ENCODE measurements at places on chromosomes 13 and 19.

GRCh38 chr13:43664700-43665191 lies 122.0 kb downstream of the ENOX1 start:
- no peak for DNase-seq

DNA sequence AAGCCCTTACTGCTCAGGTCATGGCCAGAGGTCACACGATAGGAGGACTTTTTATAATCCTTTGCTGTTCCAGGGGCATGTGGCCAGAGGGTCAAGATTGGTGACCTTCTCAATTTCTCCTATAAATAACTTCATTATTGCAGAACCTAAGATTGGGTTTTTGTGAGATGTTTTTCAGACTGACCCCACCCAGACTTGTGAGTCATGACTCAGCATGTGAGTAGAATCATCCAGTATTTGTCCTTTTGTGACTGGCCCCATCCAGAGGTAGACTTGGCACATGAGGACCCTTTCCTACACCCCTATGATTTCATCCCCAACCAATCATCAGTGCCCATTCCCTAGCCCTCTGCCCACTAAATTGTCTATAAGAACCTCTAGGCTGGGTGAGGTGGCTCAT lies 84.5 kb upstream of the ABCC4 start:
- DNase-seq = no peak

- no peak for DNase-seq
Measured at GRCh38 chr19:7393939-7394730, 45.4 kb downstream of the ARHGEF18 start.

DNA sequence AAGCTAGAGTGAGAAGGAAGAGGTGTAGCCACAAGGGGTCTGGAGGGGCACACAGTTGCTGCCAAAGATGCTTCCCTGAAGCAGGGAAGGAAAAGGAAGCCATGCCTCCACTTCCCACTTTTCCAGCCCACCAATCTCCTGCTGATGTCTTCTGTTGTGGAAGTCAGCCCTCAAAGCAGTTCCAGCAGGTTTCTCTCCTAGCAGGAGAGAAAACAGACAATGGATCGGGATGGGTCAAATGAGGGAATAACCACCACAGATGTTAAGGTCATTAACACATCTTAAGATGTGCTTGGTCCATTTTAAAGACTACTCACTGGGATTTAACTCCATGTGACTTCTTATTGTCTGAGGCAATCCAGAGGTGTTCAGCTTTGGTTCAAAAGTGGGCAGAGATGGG lies 284.1 kb upstream of the SOX21 start:
- no peak for DNase-seq

DNA sequence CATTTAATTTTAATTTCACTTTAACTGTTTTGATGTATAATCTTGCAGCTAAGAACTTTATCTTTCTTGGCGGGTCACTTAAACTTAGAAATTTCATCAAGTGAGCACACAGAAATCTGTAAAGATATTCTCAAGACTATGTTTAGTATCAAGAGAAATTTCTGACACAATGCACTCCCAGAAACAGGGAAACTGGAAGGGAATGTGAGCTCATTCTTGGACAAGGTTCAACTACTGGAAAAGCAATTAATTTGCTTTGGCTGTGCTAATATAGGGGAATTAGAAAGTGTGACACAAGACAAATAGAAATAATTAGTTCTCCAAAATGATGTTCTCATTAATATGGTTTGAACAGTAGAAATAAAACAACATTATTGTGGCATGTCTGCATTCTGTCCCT lies 402.3 kb downstream of the DACH1 start:
- DNase-seq = no peak

DNA sequence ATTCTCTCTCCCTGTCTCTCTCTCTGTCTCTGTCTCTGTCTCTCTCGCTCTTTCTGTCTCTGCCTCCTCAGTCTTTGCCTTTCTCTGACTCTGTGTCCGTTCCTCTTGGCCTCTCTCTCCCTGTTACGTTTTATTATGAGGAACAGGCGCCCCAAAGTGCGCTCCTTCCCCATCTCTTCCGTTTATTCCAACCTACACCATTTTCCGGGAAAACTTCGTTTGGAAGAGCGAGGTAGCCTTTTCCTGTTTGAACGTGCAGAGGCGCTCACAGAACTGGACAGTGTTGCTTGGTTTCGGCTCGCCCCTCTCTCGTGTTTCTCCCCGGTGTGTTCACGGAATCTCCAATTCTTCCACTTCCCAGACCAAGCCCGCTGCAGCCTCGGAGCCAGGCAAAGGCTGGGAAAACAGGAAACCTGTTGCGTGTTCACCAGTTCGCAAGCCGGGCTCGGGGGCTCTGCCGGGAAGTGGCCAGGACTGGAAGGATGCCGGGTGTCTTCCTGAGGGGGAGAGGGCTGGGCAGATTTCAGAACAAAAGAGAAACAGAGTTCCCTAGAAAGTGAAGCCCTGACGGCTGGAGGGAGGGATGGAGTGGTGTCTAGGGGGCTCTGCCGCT lies 605 bp downstream of the TMEM255B start:
- DNase-seq = no peak

DNA sequence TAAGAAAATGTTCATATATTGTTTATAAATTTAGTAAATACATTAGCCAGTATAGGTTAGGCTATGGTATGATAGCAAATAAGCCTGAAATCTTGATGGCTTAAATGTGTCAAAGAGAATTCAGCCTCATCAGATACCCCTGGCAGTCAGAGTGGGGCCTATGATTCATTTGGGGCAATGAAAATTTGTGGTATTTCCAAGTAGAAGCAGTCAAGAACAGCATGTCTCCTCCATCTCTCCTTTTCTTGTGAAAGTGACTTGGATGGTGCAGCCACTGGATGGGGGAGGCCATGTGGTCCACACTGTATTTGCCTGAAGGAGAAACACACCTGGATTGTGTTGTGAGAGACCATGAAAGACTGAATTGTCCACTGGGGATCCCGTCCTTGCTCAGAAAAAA lies 82.7 kb downstream of the DLEU7 start:
- DNase-seq = no peak

- no peak for DNase-seq
Measured at GRCh38 chr13:98500963-98501421, 75.9 kb downstream of the STK24 start.

DNA sequence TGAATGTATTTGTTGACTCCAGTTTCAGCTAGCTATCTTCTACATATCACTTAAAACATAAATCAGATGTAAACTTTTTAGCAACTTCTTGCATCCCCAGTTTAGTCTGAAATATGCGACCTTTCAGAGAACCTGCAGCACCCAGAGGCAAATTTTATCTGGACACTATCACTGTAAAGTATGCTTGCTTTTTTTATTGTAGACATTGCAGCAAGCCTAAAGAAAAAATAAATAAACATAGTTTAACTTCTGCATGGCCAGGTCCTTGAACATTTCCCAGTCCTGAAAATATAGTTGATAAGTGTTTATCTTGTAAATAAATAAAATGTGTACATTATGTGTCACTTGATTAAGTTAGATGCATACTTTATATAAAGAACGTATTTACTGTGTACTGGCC lies 1829.4 kb downstream of the PCDH9 start:
- no peak for DNase-seq

DNA sequence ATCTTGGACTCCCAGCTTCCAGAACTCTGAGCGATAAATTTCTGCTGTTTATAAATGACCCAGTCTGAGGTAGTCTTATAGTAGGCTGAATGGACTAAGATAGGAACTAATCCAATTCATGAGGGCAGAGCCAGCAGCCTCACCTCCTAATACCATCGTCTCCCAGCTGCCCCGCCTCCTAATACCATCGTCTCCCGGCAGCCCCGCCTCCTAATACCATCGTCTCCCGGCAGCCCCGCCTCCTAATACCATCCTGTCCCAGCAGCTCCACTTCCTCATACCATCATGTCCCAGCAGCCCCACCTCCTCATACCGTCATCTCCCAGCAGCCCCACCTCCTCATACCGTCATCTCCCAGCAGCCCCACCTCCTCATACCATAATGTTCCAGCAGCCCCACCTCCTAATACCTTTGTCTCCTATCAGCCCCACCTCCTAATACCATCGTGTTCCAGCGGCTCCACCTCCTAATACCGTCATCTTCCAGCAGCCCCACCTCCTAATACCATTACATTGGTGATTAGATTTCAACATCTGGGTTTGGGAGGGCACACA lies 2.4 kb upstream of the ARGLU1 start:
- peak; percentile 41 for DNase-seq

GRCh38 chr19:58466089-58466759 lies 656 bp upstream of the ZNF324 start:
- no peak for DNase-seq

DNA sequence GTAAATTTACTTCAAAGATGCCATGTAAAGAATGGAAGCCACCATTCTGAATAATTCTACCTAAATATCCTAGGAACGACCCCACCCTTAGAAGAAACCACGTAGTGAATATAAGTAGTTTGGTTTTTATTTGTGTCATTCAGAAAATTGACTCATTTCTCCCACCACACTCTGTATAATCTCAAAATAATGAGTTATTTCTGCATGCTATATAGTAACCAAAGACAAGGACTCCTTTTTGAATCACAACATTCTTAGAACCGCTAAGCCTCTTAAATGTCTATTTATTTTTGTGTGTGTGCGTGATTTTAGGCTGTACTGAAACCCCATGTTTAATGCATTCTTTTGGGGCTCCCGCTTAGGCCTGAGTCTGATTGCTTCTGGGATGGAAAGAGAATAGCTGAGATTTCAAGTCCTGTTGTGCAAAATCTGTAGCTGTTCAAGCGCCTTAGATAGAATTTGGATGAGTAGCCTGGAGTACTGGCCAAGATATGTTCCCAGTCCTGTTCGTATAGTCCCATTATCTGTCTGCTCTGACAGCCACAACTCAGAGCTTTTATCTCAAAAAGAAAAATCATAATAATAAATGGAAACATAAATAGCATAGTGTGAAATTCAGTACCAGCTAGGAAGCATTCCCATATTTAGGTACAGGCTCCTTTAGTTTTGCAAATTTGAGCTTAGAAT lies 532.4 kb upstream of the NBEA start:
- no peak for DNase-seq

DNA sequence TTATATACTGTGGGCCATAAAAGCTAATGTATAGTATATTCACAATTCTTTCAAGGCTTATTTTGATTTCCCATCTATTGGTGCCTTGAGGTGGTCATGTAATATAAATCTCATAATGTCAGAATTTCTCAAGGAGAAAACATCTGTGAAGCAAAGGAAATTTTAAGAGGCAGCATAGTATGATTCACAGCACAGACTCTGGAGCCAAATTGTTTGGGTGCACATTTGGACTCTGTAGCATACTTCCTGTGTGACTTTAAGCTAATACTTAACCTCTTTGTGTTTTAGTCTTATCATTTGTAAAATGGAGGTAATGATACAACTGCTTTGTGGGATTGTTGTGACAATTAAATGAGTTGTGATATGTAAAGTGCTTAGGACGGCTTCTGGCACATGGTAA lies 67.6 kb downstream of the PIBF1 start:
- DNase-seq = no peak

GRCh38 chr13:93227280-93227877 lies 772 bp downstream of the GPC6 start:
- no peak for DNase-seq

DNA sequence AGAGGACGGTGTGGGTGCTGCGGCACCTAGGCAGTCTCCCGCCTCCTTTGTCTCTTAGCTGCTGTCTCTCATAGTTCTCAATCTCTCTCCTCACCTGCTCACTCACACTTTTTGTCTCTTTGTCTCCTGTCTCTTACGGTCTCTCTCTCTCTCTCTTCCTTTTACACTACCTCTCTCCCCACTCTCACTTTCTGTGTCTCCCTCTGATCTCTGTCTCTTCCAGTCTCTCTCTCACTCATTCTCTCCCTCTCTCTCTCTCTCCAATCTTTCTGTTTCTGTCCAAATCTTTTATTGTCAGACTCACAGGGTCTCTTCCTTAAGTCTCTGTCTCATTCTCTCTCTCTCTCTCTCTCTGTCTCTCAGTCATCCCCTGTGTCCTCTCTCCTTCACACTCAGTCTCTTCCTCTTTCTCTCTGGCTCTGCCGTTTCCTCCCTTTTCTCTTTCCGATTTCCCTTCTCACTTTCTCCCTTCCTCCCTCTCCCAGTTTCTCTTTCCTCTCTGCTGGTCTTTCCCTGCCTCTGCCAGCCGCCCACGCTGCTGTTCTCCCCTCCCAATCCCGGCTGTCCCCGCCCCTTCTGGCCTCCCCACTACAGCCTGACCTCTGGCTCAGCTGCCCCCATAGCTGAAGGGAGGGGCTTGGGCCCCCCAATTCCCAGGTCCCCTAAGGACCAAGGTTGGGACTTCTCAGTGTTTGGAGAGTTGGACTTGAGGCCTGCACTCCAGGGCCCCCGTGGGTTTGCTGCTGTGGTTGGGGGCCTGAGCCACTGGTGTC lies at the start of gene PLEKHA4:
Gene PLEKHA4 (minus strand): TSS at position 504 of the 773 bp plus-strand sequence. CDS start 997 bp downstream, outside the sequence.
- no peak for DNase-seq

DNA sequence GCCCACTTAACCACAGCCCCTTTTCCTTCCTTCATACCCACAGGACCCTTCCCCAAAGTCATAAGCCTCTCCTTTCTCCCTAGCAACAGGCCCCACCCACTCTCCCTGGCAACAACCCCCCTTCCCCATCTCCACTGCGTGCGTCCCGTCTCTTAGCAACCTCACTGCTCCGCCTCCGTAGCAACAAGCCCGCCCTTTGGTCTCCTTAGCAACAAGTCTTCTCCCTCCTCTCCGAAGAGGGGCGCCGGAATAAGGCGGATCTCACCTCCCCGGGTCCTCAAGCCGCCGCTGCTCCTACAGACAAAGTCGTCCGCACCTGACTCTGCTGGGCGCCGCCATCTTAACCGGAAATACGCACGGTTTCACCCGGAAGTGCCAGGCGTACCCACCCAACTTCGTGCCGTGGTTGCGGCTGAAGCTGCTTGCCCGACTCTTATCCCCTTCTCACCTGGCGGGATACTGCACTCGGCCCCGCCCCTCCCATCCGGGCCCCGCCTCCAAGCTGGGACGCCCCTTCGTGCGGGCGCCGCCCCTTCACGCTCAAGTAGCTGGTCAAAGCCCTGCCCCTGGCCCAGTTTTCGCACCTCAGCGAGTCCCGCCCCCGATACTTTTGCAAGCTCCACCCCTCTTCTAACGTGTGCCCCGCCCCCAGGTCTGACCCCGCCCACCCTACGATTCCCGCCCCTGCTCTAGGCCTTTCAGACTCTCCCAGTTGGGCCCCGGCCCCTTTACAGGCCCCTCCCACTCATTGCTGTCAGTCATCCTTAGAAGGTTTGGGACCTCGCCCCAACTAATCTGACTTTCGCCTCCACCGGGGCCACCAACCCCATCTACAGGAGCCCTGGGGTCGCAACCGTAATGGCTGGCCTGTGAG lies at the start of gene HSPBP1:
Gene HSPBP1 (minus strand): TSS at position 341 of the 874 bp plus-strand sequence. CDS start 502 bp downstream, outside the sequence.
- peak; percentile 89 for DNase-seq

GRCh38 chr13:30907121-30907861 lies 1.2 kb downstream of the MEDAG start:
- DNase-seq = no peak

GRCh38 chr13:64740493-64740892 lies 2489.6 kb downstream of the PCDH9 start:
- DNase-seq = no peak

DNA sequence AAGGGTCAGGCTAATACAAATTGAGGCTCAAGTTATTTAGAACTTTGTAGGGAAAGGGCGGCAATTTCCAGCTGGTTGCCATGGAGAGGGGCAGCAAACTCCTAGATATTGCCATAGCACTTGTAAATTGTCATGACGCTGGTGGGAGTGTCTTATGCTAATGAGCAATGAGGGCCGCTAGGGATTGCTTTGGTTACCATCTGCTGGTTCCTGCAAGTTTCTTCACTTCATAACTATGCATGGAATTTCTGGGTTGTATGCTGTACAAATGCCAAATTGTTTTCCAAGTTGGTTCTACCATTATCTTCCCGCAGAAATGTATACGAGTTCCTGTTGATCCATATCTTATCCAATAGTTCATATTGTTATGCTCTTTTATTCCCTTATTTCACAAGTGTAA lies 1339.4 kb downstream of the EFNB2 start:
- no peak for DNase-seq
